ENCODE measurements at places on chromosomes 2 and 18.

DNA sequence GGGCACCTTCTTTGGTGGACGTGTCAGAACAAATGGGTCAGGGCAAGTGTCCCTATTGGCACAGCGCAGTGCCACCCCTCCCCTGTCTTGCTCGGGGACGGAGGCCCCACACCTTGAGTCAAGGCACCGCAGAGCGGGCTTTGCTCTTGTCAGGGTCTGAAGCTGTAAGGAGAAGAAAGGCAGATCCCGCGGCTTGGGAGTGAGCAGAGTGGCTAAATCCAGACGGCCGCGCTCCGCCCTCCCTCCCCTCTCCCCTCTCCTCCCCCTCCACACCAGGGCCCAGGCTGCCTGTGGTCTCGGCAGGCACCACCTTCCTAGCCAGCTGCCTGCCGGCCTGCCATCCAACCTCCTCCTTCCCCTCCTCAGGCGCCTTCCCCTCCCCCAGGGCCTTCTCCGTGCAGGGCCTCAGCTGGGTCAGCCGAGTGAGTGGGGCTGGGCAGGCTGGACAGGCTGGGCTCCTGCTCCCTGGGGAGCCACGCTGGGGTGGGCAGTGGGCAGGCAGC is 25.8 kb downstream of the SPEG start:
- no peak for DNase-seq

GRCh38 chr2:20913491-20913890 is 90.6 kb upstream of the LDAH start:
- DNase-seq, result no peak

GRCh38 chr18:58195278-58195765 is 151.3 kb downstream of the NEDD4L start:
- DNase-seq, result no peak

- no peak for DNase-seq
These were observed 31.6 kb upstream of the ROCK2 start for GRCh38 chr2:11376071-11376470.

DNA sequence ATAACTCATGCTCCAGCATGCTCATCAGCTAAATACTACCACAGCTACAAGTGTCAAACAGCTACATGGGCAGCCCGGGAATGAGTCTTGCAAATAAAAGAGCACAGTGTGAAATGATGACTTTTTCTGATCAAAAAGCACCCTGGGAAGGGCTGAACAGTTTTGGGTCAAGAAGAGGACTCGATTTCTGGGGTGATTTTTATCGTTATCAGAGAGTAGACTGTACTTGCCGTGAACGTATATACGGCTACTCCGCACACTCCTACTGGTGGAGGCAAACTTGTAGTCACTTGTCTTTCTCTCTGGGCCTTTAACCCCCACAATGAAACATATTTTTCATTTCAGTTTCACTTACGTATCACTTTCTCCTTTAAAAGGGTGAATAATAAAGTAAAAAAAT is 54.4 kb downstream of the NCKAP5 start:
- DNase-seq, result no peak

GRCh38 chr2:11697103-11697871 is 27.3 kb upstream of the NTSR2 start:
- DNase-seq, result no peak

GRCh38 chr2:28632791-28633190 is 118.8 kb upstream of the PPP1CB start:
- DNase-seq, result no peak

DNA sequence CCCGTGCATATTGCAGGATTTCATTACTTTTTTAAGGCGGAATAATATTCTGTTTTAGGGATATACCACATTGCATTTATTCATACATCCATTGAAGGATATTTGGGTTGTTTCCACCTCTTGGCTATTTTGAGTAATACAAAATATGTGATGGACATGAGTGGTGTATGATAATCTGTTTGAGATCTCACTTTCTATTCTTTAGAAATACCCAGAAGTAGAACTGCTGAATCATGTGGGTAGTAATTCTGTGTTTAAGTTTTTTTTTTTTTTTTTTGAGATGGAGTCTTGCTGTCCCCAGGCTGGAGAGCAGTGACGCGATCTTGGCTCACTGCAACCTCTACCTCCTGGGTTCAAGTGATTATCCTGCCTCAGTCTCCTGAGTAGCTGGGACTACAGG is 201.4 kb downstream of the NYAP2 start:
- DNase-seq, result no peak

- DNase-seq, result no peak
These were observed 1658.1 kb downstream of the LRP1B start for GRCh38 chr2:140472676-140473075.

- no peak for DNase-seq
These were observed 153.3 kb downstream of the PKP4 start for GRCh38 chr2:158610059-158610458.

DNA sequence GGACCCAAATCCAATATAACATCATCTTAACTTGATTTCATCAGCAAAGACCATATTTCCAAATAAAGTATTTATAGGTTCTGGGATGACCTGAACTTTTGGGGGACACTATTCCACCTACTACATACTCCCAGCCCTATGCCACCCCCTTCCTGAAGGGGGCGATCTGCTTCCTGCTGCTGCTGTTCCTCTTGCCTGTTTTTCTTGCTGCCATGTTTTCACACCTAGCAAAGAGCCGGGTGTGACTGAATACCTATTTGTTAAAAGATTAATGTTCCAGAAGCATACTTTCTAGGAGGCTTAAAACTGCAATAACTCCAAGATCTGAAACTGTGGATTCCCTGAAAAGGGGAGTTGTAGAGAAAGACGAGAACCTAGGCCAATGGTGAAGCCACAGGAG is 89.7 kb downstream of the ICOS start:
- DNase-seq, result no peak

DNA sequence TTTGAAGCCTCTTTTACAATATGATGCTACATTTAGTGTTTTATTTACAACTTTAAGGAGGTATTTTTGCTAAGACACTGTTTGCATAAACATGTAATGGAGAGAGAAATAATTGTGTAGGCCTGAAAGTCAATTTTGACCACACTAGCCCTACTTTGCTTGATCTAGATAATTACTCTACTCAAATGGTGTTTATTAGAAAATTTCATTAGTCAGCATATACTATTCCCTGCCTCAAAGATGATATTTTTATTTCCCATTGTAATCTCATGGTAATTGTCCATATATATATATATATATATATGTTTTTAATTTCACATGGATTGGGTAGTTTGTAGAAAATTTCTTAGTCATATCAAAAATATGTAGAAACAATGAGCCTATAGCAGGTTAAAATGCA is 632.2 kb downstream of the SATB2 start:
- no peak for DNase-seq

GRCh38 chr2:207150284-207150683 is 15.5 kb downstream of the KLF7 start:
- DNase-seq, result no peak

- no peak for DNase-seq
These were observed 40.6 kb upstream of the RBMS1 start for GRCh38 chr2:160534249-160534648.

GRCh38 chr2:24179683-24180082 is 4.8 kb downstream of the FAM228A start:
- DNase-seq, result no peak

DNA sequence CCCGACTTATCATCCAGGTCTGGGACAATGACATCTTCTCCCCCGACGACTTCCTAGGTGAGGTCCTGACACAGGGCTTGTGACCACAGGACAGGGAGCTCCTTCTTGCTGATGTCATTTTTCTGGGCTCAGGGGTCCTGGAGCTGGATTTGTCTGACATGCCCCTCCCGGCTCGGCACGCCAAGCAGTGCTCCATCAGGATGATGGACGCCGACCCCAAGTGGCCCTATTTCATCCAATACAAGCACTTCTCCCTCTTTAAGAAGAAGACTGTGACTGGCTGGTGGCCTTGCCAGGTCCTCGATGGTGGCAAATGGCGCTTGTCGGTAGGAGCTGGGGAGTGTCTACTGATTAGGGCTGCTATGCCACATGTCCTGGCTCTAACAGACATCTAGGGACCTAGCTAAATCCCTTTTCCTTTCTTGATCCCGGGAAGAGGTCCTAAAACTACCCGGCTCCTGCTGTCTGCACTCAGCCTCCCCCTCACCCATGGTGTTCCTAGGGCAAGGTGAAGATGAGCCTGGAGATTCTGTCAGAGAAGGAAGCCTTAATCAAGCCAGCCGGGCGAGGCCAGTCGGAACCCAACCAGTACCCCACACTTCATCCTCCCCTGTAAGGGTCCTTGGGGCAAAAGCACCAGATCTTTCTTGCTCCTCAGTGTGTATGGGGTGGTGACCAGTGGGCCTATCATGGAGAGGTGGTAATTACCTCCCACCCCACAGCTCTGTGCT is 36.7 kb downstream of the LMAN2L start:
- no peak for DNase-seq

GRCh38 chr2:8580316-8581233 is 101.3 kb upstream of the ID2 start:
- DNase-seq, result no peak

DNA sequence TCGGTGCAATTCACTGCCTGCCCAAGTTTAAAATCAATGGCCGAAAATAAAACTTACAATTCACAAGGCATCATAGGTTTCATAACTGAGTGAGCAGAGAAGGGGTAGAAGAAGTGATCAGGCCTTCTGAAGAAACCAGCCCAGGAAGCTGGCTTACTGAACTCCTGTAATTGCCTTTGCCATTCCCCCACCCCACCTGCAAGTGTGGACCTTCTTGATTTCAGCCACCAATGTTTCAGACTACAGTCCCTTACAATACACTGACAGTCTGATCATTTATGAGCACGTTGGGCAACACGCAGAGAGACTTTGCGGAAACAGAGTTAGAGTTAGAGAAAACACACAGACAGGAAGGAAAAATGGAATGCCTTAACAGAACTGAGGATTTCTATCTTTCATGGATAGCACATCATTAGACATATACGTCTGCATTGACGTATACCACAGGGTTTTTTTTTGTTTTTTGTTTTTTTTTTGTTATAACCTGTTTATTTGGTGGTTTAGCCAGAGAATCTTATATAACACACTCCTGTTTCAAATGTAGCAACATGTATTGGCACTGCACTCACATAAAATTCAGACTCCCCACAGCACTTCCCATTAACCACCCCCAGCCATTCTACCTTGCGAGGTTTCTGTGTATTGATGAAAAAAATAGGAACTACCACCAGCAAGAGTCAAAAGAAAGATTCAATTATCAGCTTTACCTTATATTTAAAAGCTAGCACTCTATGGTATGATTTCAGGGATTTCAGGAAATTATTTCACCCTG is 126.4 kb downstream of the CACNB4 start:
- no peak for DNase-seq

- no peak for DNase-seq
These were observed 40.6 kb upstream of the EPAS1 start for GRCh38 chr2:46256563-46257142.

GRCh38 chr2:217491271-217491670 is 511.5 kb downstream of the TNS1 start:
- no peak for DNase-seq

GRCh38 chr2:61167579-61167978 is 5.6 kb downstream of the C2orf74 start:
- no peak for DNase-seq

DNA sequence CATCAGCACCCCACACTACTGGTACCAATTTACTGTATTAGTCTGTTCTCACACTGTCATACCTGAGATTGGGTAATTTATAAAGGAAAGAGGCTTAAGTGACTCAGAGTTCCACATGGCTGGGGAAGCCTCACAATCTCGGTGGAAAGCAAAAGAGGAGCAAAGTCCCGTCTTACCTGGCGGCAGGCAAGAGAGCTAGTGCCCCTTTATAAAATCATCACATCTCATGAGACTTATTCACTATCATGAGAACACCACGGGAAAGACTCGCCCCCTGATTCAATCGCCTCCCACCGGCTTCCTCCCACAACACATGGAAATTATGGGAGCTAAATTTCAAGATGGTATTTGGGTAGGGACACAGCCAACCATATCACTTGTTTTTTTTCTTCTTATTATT is 717.2 kb downstream of the TRIB2 start:
- no peak for DNase-seq

GRCh38 chr2:213167271-213167930 is 16.0 kb upstream of the IKZF2 start:
- DNase-seq, result no peak

- DNase-seq, result no peak
These were observed 127.0 kb downstream of the PLEKHM3 start for GRCh38 chr2:207898354-207898695.

DNA sequence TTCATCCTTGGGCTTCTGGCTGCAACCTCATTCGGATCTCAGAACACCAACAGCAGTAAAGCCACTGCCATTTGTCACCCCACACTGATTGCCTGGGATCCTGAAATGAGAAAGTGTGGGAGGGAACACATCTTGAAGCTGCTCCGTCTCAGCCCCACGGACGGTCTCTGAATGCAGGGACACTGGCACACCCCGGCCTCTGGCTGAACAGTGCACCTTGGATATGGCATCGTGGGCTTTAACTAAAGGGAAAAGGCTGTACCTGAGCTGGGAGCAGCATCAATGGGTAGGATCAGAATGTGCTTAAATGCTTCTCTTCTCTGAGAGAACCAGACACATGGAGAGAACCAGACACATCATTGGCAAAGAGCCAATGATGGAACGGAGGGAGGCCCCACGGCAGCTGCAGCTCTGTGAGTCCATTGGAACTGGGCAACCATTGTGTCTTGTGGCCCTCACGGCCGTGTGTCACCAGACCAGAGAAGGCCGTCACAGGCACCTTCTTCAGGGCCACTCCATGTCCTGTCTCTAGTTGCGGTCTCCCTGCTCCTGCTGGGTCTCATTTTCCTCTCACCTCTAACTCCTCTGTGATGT is 193.4 kb upstream of the MYT1L start:
- no peak for DNase-seq

GRCh38 chr2:241219030-241219382 is 30.5 kb downstream of the ANO7 start:
- no peak for DNase-seq

- no peak for DNase-seq
These were observed 109.5 kb downstream of the RAPGEF4 start for GRCh38 chr2:172845028-172845630.

DNA sequence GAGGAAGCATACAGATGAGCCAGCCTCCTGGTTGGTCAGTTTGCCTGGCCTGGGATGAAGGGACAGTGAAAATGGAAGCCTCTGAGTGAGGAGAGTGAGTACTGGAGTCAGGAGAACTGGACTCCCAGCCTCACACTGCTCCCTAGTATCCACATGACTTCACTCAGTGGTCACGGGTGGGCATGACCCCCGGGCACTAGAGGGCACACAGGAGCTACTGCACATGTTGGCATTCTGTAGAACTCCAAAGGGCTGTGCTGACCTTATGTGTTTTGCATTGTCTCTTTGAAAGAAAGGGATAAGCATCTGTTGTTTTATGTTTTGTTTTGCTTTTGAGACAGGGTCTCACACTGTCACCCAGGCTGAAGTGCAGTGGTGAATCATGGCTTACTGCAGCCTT is 23.7 kb downstream of the NCAPH start:
- no peak for DNase-seq
